Substantia nigra (tissue), 51 donors: ENCODE measurements at places on chromosomes 1 and 21.
A peak's percentile ranks its signal among the peaks of the same experiment; 100 is the strongest.

DNA sequence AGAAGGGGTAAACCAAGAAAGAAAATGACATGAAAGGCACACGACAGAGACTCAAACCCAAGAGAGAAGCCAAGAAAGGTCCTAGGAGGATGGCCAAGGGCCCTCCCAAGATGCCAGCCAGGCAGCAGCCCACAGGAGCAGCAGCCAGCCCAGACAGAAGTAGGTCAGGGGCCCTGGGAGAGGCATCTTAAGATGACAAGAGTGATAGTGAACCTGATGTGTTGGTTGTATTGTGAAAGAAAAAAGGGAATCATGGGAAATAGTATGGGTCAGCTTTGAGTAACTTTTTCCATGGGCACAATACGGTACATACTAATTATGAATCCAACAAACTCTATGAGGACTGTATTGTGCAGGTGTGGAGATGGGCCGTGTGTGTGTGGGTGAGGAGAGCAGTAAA, 3.3 kb downstream of the CCSAP start:
- DNase-seq, result no peak

DNA sequence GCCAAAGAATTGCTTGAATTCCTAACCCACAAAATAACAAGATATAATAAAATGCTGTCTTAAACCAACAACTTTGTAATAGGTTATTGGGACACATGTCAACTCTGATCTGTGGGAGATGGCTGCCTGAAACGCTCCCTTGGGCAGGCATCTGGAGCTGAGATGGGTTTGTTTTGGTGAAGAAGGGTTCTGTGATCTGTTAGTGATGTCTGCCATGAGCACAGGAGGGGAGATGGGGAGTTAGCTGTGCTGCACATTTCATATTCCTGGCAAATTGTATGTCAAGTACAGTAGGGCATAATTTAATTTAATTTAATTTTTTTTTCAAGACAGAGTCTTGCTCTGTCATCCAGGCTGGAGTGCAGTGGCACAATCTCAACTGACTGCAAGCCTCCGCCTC, 34.2 kb upstream of the IFNLR1 start:
- no peak for DNase-seq

GRCh38 chr1:234244482-234244881, 128.8 kb upstream of the COA6 start:
- no peak for DNase-seq

GRCh38 chr1:46533179-46533864, 18.1 kb downstream of the KNCN start:
- DNase-seq, result no peak

GRCh38 chr1:38784452-38785284, 74.9 kb downstream of the RRAGC start:
- no peak for DNase-seq

DNA sequence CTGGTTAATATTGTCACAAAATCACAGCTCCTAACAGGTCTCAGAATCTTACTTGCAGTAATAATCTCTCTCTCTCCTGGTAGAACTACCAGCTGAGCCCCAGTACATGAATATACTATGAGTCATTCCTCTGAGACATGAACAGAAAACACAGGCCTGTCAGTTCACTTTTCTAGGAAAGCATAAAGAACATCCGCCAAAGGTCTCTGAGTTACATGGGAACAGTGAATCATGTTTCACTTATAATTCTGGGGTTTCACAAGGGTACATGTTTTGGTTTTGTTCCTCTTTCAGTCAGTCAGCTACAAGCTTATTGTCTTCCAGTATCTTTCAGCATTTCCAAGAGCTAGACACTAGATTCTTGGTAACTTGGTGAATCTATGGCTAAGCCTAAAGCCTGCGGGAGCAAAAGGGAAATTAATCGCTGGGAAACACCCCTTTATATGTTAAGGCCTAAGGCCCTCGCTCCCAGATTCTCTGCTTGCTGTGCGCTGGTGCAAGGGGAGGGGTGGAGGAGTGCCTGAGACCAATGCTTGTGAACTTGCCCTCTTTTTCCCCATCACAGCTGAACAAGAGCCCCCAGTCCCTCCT, 31.7 kb downstream of the IFNGR2 start:
- DNase-seq, result no peak

- no peak for DNase-seq
Observed at GRCh38 chr1:164613176-164613575, 54.2 kb downstream of the PBX1 start.

GRCh38 chr21:14620152-14620551, 74.0 kb upstream of the SAMSN1 start:
- DNase-seq, result no peak

- no peak for DNase-seq
Observed at GRCh38 chr1:201457508-201457960, 11.5 kb downstream of the PHLDA3 start.

GRCh38 chr1:183966487-183966886, 71.0 kb downstream of the COLGALT2 start:
- DNase-seq, result no peak

GRCh38 chr1:31436596-31437432, 23.8 kb downstream of the SERINC2 start:
- no peak for DNase-seq

DNA sequence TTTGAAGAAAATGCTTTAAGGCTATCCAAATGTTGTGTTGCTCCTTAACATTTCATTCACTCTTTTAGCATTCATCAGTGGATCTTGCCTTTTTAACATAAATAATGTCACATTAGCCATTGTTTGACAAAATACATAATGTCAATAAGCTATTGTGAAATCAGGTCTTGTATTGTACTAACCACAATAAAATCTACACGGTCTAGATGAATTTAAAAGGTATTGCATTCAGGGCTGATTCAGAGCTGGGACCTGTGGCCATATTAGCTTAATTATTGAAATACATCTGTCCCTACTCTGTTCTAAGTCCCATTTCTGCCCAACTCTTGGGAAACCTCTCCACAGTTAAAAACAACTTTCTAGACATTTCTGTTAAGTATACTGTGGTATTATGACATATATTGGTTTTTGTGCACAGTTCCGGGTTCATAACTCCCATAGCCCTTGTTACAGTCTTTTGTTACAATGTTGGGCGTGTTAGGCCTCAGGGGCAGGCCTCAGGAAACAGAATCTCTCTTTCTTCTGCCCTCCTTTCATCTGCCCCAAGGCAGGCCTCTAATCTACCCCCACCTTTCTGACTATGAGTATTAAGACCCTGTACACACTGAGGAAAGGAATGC, 44.7 kb upstream of the CITED4 start:
- DNase-seq, result no peak

DNA sequence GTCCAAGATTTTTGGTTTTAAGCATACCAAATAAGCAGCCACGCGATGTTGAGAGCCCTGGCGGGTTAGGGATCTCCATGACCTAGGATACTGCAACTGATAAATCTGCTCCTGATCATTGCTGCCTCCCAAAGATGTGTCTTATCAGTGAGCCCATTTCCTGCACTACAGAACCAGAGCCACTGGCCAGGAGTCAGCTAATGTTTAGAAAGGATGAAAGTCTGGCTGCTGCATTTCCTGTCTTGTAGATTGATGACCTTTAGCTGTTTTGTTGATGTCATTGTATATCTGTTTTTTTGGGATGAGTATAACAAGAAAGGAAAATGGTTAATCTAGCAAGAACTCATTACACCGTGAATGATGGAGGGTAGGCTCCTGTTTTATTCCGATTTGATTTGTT, 74.5 kb downstream of the C1orf21 start:
- no peak for DNase-seq

DNA sequence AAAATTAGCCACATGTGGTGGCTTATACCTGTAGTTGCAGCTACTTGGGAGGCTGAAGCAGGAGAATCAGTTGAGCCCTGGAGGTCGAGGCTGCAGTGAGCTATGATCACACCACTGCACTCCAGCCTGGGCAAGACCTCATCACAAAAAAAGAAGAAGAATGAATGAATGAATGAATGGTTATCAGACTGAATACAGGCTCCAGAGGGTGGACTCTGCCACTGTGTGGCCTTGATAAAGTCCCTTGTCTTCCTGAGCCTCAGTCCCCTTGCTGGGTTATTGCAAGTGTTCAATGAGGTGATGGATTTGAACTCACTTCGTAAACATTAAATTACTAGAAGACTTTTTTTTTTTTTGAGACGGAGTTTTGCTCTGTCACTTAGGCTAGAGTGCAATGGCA, 24.7 kb downstream of the SHISAL2A start:
- no peak for DNase-seq

DNA sequence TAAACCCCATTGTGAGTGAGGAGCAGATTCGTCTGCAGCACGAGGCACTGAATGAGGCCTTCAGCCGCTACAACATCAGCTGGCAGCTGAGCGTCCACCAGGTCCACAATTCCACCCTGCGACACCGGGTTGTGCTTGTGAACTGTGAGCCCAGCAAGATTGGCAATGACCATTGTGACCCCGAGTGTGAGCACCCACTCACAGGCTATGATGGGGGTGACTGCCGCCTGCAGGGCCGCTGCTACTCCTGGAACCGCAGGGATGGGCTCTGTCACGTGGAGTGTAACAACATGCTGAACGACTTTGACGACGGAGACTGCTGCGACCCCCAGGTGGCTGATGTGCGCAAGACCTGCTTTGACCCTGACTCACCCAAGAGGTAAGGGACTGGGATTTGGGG, 132.2 kb downstream of the PAPPA2 start:
- DNase-seq, result no peak

DNA sequence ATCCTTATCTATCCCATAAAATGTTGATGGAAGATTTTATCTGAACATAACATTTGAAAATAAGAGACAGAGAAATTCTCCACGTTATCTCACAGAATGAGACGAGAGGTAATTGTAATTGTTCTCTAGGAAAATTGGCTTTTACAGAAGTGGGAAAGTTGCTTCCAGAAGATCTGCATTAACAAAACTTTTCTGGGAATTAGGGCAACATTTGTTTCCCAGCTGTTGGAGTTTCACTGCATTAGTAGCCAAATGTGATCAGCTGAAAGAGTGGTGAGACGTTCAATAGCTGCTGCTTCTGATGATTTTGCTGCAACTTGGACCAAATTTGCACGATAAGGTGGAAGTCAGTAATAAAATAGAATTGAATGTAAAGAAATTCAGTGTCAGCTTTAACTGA, 7.6 kb downstream of the CHODL start:
- DNase-seq, result no peak

GRCh38 chr1:194959795-194960194, 1648.4 kb downstream of the KCNT2 start:
- DNase-seq, result no peak

- DNase-seq, result no peak
Observed at GRCh38 chr1:150626150-150626549, 3.3 kb downstream of the ENSA start.

DNA sequence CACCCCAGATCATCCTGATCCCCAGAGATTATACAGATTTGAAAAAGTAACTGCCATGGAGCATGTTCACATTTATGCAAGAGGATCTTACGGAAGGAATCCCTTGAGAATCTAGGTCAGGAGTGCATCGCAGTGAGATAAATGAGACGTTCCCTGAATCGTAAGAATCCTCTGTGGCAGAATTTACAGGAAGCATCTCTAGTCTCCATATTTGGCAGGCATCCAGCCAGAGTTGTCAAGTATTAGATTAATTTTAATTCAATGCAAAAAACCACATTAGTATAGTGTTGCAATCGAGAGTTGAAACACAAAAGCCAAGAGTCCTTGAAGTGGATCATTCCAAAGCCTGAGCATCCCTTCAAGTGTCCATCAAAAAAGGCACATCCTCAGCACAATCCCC, 100.8 kb downstream of the RRAGC start:
- no peak for DNase-seq

DNA sequence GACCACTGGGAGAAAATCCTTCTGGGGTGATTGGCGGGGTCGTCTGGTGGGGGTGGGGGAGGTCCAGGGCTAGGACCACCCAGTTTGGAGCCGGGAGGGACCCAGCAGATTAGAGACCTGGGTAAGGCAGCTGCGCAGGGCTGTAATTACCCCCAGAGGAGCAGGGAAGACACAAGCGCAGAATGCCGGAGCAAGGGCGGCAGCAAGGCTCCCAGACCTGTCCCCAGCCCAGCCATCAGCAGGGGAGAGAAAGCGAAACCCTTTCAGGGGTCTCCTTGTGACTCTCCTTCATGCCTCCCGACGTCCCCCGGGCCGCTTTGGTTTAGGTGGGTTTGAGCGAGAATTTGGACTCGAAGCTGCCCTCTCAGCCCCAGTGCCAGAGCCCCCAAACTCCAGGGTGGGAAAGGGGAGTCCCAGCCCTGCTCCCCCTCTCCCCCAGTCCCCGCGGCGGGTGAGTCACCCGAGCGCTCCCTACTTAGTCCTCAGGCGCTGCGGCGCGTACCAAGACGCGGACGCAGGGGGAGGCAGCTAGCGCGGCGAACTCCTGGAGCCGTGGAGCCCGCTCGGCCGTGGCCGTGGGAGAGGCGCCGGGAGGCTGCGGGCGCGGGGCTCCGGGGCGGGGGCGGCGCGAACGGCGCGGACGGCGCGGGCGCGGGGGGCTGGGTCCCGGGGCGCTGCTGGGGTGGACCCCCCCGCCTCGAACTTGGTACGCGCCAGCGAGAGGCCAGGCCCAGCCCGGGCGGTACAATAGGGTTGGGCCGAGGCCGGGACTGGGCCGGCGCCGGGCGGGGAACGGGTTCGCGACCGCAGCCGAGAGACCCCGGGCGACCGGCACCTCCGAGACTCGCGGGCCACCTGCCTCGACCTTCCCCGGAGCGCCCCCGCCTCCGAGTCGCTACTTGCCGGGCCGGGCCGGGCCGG, at the start of gene MAP7D1:
Gene MAP7D1, plus strand, starts transcription at position 753 of the 921 bp plus-strand sequence. CDS start 258 bp downstream, outside the sequence.
- DNase-seq, result peak; percentile 88

GRCh38 chr1:243732637-243733036, 117.4 kb downstream of the AKT3 start:
- no peak for DNase-seq

- DNase-seq, result no peak
Observed at GRCh38 chr21:15000081-15000480, 64.7 kb downstream of the NRIP1 start.

- DNase-seq, result no peak
Observed at GRCh38 chr1:53344921-53345838, 17.3 kb upstream of the LRP8 start.

DNA sequence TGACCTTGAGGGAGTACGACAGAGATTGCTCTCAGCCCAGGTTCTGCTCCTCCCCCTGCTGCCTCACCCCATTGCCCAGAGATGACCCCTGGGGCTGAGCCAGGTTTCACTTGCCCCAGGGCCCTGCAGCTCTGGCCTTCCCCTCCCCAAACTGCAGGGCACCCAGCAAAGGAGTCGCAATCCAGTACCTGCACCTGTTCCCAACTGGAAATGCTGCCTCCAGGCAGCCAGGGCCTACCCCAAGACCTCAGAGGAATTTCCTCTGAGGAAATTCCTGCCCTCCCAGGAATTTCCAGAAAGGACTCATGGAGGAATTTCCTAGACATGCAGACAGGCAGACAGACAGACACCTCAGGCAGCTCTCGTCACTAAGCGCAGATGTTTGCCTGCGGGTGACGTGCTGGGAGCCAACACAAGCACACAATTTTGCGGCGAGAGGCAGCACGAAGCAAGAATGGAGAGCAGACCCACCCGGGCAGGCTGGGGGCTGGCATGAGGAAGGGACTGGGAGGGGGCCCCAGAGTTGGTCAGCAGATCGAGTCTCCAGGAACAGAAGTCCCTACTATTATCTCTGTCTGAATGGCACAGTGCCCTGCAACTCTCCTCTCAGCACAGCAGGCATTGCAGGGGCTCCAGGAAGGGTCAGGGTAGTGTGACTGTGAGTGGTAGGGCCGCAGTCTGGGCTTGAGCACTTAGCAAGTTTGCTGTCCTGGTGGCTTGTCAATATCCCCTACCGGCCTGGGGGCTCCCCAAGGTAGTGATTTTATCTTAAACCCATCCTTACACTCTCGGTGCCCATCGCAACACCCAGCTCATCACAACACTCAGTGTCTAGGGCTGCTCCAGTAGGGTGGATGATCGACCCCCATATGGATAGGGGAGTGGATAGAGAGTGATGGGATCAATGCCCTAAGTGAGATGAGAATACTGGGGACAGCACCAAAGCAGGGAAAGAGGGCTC, 2.9 kb upstream of the EFNA1 start:
- DNase-seq, result no peak
